ENCODE measurements at places on chromosomes 13 and 19.

GRCh38 chr13:97659602-97660001 lies 225.6 kb downstream of the RAP2A start:
- DNase-seq: peak; percentile 15

DNA sequence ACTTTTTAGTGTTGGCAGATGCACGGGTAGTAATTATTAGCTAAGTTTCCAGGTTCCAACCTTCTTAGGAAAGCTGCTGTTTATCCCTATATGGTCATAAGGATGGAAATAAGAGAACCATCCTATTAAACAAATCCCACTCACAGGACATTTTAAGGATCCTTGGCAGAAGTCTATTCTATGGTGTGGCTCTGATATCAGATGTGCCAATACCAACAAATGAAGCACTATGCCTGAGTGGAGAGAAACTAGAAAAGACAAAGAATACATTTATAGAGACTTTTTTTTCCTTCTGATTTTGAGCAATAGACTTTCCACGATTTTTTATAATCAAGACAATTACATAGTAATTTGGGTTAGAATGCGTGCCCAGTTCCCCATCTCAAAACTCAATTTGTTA lies 12.6 kb downstream of the PCDH17 start:
- no peak for DNase-seq

GRCh38 chr19:15893477-15893876 lies 4.4 kb downstream of the CYP4F2 start:
- DNase-seq: no peak

- no peak for DNase-seq
Observed at GRCh38 chr13:49693191-49693733, 2.0 kb upstream of the EBPL start.

- DNase-seq: peak; percentile 78
Observed at GRCh38 chr13:30898678-30899241, 7.3 kb upstream of the MEDAG start.

DNA sequence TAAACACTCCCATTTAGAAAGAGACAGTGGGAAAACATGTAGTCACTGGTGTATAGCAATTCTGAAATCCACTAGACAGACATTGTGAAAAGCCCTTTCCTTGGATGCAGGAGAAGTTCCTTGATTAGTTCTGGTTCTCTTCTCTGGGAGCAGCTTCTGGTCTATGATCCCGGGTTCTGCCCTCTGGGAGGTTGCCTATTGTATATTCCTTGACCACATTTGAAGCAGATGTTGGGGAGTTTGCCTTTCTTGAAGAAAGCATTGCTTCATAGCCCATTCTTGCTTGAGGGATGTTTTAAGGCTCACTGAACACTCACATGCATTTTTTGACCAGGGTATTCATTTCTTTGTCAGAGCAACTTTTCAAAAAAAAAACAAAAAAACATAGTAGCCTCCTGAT lies 211.9 kb downstream of the NDFIP2 start:
- DNase-seq: no peak

- DNase-seq: no peak
Observed at GRCh38 chr19:28334419-28334818, 878.5 kb downstream of the UQCRFS1 start.

GRCh38 chr19:16283210-16284061 lies 41.2 kb upstream of the KLF2 start:
- peak; percentile 90 for DNase-seq
